ENCODE measurements at places on chromosomes 5 and 9.

DNA sequence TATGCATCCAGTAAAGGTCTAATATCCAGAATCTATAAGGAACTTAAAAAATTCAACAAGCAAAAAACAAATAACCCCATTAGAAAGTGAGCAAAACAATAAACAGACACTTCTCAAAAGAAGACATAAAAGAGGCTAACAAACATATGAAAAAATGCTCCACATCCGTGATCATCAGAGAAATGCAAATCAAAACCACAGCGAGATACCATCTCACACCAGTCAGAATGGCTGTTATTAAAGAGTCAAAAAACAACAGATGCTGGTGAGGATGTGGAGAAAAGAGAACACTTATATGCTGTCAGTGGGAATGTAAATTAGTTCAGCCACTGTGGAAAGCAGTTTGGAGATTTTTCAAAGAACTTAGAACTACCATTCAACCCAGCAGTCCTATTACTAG lies 86.1 kb downstream of the WWC1 start:
- no peak for DNase-seq

DNA sequence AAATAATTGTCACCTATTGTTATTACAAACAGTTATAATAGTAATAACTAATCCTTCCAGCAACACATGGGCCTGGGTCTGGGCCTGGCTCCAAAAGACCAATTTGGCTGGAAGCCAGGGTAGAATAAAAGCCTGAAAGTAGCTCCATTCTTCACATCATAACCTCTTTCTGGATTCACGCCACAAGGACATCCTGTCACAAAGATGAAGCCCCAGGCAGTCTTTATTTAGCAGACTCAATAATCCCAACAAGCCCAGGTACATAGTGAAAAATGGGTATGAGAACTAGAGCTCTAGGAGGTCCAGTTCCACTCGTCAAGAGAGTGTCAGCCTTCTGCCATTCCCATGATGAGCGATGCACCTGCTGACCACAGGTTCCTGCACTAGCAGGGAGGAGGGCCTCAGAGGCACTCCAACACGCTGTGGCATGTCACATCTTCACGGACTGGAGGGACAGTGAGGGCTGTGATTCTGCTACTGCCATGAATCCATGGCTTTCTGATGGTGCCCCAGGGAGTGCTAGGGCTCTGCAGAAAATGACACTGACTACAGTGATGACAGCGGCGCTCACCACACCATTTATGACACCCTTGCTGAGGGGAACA lies 124.9 kb downstream of the SPOCK1 start:
- peak; percentile 44 for DNase-seq

DNA sequence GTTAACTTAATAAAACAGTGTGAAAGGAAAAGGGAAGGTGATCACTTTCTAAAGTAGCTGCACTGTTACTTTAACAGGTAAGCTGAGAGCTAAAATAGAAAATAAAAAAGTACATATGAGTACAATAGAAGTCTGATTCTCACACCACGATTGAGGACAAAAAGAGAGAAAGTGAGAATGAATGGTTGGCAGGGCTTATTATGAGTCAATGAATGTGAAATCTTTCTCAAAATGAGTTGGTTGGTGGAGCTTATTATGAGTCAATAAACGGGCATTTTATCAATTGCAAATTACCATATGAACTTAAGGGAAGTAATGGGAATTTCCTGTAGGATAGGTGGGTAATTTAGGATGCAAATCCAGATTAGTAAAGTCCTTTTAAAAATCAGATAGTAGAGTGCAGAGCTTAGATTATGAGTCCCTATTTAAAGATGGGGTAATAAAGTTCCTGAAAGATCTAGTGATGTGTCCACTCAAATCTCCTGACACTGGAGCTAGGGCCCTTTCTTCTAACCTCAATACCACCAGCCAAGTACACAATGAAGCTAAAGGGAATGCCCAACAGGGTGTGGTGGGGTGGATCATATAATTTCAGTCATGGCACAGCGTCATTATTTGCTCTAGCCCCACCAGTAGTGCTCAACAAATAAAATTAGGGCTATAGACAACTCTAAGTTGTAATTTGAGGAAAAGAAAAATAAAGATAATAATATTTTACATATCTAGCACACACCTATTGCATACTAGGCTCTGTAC lies 21.1 kb upstream of the TLR4 start:
- no peak for DNase-seq

DNA sequence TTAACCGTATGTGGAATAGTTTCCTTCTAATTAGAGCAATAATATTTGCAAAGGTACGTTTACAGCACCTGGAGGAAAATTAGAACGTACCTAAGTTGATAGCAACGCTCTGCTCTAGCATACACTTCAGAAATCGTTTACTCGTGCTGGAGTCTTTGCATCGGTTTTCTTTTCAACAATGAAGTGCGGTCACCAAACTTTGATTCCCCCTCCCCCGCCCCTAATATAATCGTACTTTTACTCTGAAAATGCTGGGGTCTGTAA lies 506 bp downstream of the ADAMTS19 start:
- no peak for DNase-seq

DNA sequence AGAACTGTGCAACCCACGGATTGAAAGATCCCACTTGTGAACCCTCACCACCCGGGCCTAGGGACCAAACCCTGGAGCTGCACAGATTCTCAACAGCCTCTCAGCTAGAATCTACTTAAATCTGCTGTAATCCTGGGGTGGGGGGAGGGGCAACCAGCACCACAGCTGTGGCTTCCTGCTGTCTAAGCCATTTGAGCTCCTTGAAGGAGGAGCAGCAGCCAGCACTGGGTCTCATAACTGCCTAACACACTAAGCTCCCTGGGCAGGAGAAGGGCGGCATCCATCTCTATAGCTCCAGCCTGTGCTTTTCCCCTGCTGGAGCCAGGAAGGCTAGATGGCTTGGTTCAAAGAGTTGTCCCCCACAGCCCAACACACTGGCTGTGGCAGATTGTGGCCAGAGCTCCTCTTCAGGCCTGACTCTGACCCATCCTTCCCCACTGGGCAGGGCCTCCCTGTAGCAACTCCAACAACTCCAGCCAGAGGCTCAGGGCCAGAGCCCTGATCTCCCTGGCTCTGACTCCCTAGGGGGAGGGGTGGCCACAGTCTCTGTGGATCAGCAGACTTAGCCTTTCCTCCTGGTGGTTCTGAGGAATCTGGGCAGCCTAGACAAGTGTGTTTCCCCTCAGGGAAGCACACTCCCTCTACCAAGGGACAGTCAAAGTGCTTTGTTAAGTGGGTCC lies 72.0 kb upstream of the C9orf72 start:
- no peak for DNase-seq

GRCh38 chr5:149219584-149219983 lies 52.1 kb upstream of the AFAP1L1 start:
- no peak for DNase-seq

GRCh38 chr9:127667906-127668305 lies 38.9 kb upstream of the CFAP157 start:
- DNase-seq: no peak

- no peak for DNase-seq
Measured at GRCh38 chr9:745761-746380, 95.6 kb upstream of the DMRT1 start.

DNA sequence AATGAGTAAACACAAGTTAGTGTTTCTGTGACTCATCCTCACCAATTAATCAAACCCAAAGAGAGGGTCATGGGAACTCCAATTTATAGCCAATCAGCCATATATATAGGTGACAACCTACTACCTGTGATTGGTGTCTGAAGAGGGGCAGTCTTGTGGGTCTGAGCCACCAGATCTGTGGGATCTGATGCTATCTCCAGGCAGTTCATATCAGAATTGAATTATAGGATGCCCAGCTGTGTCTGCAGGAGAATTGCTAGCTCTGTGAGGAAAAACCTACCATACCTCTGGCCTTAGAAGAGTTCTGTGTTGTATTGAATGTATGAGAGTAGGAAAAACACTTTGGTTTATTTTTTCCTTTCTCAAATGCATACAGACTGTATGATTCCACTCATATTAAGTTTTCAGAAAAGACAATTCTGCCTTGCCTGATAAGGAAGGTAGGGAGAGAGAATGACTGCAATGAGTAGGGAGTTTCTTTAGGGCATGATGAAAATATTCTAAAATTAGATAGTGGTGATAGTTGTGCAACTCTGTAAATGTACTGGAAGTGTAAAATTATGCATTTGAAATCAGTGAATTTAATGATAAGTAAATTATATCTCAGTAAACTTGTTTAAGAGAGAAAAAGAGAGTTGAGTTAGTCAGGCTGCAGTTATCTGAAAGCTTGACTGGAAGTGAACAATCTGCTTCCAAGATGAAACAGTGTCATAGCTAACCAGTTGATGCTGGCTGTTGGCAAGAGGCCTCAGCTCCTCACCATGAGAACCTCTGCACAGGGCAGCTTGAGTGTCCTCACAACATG lies 274.9 kb downstream of the AUH start:
- no peak for DNase-seq
